ENCODE measurements at places on chromosomes 13 and 19.

DNA sequence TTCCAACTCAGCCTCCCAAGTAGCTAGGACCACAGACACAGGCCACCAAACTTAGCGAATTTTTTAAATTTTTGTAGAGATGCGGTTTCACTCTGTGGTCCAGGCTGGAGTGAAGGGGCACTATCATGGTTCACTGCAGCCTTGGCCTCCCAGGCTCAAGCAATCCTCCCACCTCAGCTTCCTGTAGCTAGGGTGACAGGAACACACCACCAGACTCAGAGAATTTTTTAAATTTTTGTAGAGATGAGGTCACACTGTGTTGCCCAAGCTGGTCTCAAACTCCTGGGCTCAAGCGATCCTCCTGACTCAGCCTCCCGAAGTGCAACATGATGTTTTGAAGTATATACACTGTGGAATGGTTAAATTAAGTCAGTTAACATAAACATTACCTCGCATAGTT lies 263.6 kb downstream of the OXGR1 start:
- DNase-seq = no peak

DNA sequence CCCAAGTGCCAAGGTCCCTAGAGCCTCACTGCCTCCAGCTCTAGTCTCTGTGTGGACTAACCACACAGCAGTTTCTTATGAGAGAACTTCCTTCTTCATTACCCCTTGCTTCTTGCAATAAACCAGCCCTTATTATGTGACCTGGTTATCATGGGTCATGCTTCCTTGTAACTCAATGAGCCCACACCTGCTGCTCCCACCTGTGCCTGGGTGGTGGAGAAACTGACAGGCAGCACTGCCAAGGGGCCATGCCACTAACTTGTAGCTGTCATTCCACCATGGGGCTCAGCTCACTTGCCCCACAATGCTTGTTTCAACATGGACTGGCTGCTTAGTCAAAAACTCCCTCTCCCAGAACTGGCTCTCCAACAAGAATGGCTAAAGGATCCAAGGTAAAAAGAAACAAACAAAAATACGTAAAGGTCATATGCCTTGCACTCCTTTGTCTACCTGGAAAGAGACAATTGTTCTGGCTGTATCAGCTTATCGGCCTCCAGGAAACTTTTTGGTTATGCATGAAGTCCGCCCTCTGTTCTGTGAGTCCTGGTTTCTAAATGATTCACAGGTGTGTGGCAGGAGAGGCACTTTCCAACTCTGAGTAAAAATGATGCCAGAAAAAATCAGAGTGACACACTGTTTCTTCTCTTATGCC lies 446.4 kb downstream of the COG6 start:
- no peak for DNase-seq

DNA sequence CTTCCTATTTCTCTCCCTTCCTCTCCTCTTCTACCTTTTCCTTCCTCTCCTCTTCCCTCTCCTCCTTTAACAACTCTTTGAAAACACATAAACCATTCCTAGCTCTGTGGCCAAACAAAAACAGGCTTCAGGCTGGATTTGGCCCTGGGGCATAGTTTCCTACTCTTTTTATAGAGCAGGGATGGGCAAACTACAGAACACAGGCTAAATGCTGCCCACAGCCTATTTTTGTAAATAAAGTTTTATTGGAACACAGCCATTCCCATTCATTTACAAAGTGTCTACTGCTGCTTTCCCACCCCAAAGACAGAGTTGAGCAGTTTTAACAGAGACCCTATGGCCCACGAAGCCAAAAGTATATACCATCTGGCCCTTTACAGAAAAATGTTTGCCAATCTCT lies 35.4 kb downstream of the LHFPL6 start:
- no peak for DNase-seq

- no peak for DNase-seq
These were observed 4.8 kb downstream of the GNA15 start for GRCh38 chr19:3140667-3141038.

GRCh38 chr19:532561-533363 lies 1.2 kb downstream of the CDC34 start:
- DNase-seq = peak; percentile 83

DNA sequence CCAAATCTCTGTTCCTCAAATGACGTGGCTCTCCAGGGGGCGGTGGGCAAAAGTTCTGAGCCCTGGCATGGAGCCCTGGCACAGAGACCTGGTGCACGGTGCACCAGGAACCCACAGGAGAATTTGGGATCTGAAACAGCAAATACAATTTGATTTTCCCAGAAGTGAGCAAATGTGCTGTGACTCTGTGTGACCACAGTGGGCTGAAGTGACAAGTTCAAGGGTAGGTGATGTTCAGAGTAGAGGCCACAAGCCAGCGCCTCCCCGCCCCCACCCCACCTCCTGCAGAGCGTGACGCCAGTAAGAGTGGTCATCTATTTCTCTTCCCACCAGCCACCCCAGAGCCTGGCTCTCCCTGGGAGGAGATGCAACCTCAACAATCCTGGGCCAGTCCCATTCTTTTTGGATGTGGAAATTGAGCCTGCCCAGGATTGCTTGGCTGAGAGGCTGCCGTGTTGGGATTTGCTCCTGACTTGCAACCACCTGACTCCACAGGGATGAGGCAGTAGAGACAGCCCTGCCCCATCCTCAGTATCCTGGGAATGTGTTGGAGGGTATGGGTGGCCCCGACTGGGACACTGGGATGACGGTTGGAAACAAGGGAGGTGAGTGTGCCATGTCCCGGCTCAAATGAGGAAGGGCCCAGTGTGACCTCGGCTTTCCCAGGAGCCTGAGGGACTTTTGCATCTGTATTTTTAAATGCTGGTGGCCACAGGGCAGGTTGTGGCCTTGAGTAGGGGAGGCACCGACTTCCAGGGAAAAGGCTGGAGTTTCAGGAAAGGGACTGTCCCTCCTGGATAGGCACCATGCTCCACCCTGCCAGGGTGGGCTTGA lies 11.1 kb upstream of the BCL3 start:
- no peak for DNase-seq

DNA sequence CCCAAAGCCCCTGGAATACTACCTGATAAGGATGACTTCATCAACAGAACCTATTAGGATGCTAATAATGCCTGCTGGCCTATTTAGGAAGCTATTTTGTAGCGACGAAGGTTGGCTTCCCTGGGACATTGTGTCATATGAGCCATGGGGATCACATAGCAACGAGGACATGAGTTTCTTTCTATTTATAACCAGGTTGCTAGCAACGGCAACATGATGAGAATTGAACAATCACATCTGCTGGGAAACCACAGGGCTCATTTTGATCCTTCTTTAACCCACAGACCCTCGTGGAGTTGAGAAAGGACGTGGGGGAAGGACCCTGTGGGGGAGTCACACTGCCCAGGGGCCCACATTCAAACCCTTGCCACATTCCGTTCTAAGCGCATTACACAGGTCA lies 172.2 kb downstream of the COL4A1 start:
- DNase-seq = peak; percentile 42

DNA sequence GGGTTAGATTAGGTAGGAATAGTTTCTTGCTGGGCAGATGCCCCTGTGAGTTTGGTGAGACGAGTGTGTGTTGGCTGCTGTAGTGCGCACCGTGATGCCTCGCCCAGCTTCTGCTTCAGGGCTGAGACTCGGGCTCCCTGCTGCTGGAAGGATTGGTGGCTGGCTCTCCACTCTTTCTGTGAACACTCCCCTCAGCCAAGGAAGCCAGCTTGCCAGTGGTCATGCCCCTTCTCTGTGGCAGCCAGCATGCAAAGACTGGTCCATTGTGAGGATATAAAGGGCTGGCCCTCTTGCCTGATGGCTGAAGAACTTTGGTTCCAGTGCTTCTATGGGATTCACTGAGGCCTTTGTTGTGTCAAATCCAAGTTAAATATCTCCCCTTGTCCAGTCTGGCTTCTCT lies 2.9 kb upstream of the HTR2A start:
- no peak for DNase-seq

GRCh38 chr19:8224394-8225145 lies 15.4 kb downstream of the CERS4 start:
- DNase-seq = no peak

DNA sequence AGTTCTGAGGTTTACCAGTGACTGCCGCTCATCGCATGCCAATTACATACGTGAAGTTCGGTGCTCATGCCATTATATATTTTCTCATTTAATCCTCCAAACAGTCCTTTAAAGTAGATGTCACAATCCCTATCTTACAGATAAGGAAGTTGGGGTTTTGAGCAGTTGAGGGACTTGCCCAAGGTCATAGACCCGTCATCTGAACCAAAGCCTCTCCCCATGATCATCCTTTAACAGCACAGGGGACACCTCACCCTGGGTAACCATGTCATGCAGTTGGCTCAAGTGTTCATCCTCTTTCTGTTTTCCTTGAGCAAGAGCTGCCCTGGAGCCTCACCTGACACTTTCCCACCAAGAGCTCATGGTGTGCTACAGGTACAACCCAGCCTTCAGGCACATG lies 69.1 kb downstream of the HSPH1 start:
- no peak for DNase-seq

DNA sequence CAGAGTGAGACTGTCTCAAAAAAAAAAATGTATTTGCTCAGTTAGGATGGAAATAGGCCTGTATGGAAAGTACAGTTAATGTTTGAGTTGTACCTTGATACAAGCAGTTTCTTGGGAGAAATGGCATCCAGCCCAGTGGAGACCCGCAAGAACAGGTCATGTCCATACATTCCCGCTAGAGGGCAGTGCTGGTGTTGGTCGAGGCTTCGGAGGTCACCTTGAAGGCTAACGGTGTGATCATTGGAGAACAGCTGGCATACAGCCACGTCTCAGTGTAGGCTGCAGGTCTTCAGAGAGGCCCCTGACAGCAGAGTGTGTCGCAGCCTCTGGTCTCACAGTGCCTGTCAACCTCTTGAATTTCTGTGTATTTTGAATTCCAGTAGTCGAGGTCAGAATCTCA lies 7.5 kb downstream of the ZNF610 start:
- DNase-seq = peak; percentile 84

DNA sequence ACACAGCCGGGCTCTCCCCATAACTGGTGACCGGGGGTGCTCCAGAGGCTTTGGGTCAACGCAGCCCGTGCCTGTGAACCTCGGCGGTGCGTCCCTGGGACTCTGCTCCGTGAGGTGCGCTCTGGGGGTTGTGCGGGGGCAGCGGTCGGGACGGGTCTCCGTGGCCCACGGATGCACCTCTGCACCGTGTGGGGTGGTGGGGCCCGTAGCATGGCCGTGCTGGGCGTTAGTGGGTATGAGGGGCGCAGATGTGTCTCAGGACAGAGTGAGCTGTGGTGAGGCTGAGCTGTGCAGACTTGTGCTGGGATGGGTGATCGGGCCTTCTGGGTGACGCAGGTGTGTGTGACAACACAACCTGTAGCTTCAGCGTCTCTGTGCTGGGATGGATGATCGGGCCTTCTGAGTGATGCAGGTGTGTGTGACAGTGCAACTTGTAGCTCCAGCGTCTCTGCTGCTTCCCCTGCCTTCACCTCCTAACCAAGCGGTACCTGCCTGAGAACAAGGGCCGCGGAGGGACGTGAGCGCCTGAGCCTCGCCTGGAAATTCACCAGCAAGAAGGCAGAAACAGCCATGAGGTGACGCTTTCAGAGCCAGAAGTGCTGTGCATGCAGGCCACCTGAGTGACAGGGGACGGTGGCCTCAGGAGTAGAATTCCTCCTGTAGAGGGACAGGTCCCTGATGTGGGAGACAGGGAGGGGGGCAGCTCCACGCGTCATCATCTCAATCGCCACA lies 599 bp downstream of the ZNF331 start:
- no peak for DNase-seq

GRCh38 chr13:63910511-63910910 lies 2494.9 kb upstream of the PCDH20 start:
- peak; percentile 3 for DNase-seq

GRCh38 chr19:41480336-41480735 lies 37.4 kb downstream of the ERICH4 start:
- no peak for DNase-seq

DNA sequence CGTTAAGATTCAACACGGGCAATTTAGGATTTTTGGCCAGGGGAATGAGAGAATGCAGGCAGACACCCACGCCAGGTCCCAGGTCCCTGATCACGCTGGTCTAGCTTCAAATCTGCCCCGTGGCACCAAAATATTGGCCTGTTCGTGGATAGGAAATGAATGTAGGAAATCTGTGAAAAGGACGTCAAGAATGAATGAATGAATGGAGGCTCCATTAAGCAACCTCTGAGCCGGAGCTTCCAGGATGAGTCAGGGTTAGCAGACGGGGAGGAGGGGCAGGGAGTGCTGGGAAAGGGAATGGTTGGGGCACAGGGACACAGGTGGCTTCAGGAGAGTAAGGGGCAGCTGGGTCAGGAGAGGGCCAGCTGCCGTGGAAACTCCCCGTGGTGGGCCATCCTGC lies 4.2 kb downstream of the SULT2B1 start:
- DNase-seq = no peak

DNA sequence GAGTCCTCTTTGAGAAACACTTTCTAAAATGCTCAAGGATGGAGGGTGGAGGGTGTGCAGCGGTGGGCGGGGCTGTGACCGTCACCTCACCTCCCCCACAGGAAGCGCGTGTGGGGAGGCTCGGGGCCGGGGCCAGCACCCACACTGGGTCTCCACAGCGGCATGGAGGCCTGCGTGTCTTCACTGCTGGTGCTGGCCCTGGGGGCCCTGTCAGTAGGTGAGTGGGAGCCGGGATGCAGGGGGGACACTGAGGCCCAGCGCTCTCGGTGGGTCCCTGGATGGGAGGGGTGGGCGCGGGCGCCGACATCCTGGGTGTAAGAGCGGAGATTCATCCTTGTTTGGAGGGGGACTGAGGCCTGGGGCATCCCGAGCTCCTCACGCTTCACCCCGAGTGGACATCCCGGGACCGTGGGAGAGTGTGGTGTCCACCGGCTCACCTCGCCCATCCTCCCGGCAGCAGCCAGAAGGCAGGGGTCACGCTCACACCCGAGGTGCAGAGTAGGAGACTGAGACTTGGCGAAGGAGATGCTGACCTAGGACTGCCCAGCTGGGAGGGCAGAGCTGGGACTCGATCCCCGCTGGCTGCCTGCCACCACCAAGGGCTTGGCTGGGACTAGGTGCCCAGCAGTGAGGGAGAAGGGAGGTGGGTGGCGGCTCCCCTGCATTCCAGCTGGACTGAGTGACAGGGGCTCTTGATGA lies at the start of gene GZMM:
GZMM (plus strand) TSS at position 144 of the 699 bp plus-strand sequence; CDS start at position 163, 19 bp downstream.
- no peak for DNase-seq

GRCh38 chr13:32246468-32246867 lies 68.7 kb downstream of the ZAR1L start:
- DNase-seq = no peak
